SJCRH30 (cell line): ENCODE measurements at places on chromosomes 1 and 21. TPM values are rescaled to one million over a fixed set of nuclear protein-coding genes. Genes with fewer than 3 reads are reported as not detected.

PPIAL4G gene
- total RNA-seq: not detected in 2 replicates

DNA sequence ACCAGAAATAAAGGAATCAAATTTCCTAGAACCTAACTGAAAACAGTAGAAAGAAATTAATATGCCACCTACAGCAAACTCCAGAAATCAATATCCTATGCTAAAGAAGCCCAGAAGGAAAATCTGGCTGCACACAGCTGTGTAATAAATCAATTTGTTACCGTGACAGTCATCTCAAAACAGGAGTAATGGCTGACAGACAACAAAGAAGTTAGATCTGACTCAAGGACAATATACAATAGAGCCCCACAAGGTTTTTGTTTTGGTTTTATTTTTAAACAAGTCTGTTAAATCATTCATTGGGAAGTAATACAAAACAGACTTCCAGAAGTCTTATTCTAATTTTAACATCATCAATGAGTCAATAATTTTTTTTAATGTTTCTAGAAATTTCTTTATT lies 168.4 kb downstream of the RERE start:
- H3K27ac ChIP-seq: no peak overlapping the region
- no peaks in the 10 kb centered on the region for H3K36me3 ChIP-seq
- DNase-seq: no peak
- no peaks in the 10 kb centered on the region for H3K27me3 ChIP-seq

IGSF9 gene
- total RNA-seq: 0.06 and 0.08 TPM in 2 replicates

GRCh38 chr1:151655371-151655770 lies 43.5 kb downstream of the SNX27 start:
- H3K27me3 ChIP-seq: no peaks in the 10 kb centered on the region
- no peak overlapping the region for H3K4me3 ChIP-seq
- no peak overlapping the region for H3K27ac ChIP-seq
- H3K36me3 ChIP-seq: peaks cover 7% of the 10 kb centered on the region; the same call in 1 of the 2 replicates

MYOG gene
- 525 and 538 TPM in 2 replicates for total RNA-seq

FGR gene
- not detected in 2 replicates for total RNA-seq

CAMK2N1 gene
- total RNA-seq: 4.7 and 6.2 TPM in 2 replicates

SMAP2 gene
- 15.0 and 16.0 TPM in 2 replicates for total RNA-seq

EPHA10 gene
- not detected in 2 replicates for total RNA-seq

GRCh38 chr1:56580771-56581170 lies 1.4 kb upstream of the PLPP3 start:
- no peak overlapping the region for H3K4me3 ChIP-seq
- H3K27ac ChIP-seq: no peak overlapping the region
- H3K27me3 ChIP-seq: peaks cover 9% of the 10 kb centered on the region
- no peaks in the 10 kb centered on the region for H3K36me3 ChIP-seq
- no peaks in the 10 kb centered on the region for H3K4me1 ChIP-seq

NBPF19 gene
- total RNA-seq: 7.5 and 10.0 TPM in 2 replicates

TAS1R3 gene
- total RNA-seq: 0.15 and 0.47 TPM in 2 replicates

GRCh38 chr1:64523413-64524337 lies 53.7 kb downstream of the CACHD1 start:
- H3K4me1 ChIP-seq: peaks cover 3% of the 10 kb centered on the region; the same call in 1 of the 2 replicates
- DNase-seq: no peak
- H3K27me3 ChIP-seq: no peaks in the 10 kb centered on the region
- H3K36me3 ChIP-seq: no peaks in the 10 kb centered on the region

GRCh38 chr1:58165073-58165472 lies 381.5 kb downstream of the OMA1 start:
- H3K27me3 ChIP-seq: no peaks in the 10 kb centered on the region
- no peak overlapping the region for H3K27ac ChIP-seq
- H3K36me3 ChIP-seq: no peaks in the 10 kb centered on the region

DNA sequence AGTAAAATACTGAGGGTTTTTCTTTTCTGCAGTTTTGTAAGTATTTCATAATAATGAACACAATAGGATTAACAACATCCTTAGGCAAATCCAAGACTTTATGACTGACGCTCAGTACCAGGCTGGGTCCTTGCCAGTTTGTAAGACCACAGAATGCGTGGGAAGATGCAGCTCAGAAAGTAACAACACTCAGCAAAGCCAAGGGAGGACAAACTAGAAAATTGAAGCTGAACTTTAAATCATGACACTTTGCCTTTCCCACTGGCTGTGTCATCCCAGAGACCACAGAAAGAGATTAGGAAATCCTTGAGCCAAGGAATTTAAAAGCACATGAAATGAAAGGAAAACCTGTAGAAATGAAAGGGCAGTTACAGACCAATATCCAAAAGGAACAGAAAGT lies 426.3 kb upstream of the CHRM3 start:
- DNase-seq: no peak
- H3K4me1 ChIP-seq: no peaks in the 10 kb centered on the region
- no peak overlapping the region for H3K27ac ChIP-seq
- no peaks in the 10 kb centered on the region for H3K27me3 ChIP-seq
